Stimulated activated CD8-positive, alpha-beta memory T cell treated with anti-CD3 and anti-CD28 coated beads, Interleukin-7, amount 100 ng/mL, for 24 hours (primary cell): ENCODE measurements at places on chromosomes 2 and 18.

DNA sequence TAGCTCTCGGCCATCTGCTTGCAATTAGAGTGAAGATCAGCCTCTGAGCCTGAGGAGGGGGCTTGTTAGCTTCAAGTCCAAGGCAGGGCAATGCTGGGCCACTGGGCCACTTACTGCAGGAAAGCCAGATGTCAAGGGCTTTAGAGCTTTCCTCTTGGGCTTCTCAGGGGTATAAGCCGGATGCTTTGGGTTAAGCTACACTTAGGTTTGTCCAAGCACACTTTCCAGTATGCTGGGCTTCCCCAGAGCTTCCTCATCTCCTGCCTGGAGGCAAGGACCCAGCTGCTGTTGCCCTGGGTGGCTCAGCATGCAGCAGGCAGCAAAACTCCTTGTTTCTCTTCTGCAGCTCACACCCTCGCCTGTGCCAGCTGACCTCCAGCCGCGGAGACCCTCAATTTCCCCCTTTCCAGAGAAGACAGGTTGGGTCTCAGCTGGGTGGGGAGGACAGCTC, 29.0 kb upstream of the ATOH8 start:
- no peak for DNase-seq

DNA sequence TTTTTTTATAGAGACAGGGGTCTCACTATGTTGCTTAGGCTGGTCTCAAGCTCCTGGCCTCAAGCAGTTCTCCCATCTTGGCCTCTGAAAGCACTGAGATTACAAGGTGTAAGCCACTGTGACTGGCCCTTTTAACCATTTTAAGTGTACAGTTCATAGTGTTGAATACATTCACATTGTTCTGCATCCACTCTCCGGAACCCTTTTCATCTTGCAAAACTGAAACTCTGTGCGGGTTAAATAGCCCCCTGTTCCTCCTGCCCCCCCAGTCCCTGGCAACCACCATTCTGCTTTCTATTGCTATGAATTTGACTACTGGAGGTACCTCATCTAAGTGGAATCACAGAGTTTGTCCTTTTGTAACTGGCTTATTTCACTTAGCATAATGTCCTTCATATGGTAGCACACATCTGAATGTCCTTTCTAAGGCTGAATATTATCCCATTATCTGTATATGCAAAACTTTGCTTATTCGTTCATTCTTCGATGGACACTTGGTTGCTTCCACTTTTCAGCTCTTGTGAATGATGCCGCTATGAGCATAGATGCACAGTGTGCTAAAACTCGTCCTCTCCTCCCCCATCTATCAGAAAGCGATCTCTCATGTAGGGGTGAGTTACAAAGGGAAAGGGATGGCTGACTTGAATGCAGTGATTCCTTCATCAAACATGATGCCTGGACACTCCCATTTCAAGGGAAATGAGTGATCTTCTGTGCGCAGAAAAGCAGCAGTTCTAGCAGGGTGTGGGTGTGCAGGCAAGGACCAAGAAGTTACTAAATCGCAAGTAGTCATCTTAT, 30.2 kb downstream of the CABLES1 start:
- DNase-seq = no peak

- no peak for DNase-seq
Observed at GRCh38 chr18:78820161-78820834, 159.3 kb upstream of the SALL3 start.

GRCh38 chr18:45749918-45750689, 26.1 kb downstream of the SLC14A1 start:
- no peak for DNase-seq
